ENCODE measurements at places on chromosomes 6 and 20.

DNA sequence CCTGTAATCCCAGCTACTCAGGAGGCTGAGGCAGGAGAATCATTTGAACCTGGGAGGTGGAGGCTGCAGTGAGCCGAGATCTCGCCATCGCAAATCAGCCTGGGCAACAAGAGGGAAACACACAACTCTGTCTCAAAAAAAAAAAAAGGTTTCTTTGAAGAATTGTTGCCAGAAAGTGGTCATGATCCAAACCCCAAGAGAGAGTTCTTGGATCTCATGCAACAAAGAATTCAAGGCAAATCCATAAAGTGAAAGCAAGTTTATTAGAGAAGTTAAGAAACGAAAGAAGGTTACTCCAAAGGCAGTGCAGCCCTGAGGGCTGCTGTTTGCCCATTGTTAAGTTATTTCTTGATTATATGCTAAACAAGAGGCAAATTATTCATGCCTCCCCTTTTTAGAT lies 14.5 kb upstream of the KIFC1 start:
- DNase-seq = no peak

DNA sequence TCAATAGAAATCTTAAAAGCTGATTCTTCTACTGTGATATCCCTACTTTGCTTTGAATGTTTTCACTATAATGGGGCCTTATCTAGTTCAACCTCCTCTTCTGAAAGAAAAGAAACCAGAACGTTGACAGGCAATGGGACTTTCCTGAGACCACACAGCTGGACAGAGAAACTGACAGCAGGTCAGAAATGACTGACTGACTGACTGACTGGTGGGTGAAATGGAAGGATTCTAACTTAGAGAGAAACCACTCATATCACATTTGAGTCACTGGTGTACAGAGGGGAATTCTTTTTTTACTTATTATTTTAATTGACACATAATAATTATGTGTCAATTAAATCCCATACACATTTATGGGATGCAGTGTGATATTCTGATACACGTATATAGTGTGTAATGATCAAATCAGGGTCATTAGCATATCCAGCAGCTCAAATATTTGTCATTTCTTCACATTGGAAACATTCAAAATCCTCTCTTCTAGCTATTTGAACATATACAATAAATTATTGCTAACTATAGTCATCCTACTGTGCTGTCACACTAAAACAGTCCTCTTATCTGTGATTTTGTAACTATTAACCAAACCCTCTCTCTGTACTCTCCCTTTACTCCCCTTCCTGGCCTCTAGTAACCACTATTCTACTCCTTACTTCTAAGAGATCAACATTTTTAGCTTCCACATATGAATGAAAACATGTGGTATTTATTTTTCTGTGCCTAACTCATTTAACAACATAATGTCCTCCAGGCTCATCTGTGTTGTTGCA lies 64.8 kb upstream of the NRSN1 start:
- DNase-seq = no peak

DNA sequence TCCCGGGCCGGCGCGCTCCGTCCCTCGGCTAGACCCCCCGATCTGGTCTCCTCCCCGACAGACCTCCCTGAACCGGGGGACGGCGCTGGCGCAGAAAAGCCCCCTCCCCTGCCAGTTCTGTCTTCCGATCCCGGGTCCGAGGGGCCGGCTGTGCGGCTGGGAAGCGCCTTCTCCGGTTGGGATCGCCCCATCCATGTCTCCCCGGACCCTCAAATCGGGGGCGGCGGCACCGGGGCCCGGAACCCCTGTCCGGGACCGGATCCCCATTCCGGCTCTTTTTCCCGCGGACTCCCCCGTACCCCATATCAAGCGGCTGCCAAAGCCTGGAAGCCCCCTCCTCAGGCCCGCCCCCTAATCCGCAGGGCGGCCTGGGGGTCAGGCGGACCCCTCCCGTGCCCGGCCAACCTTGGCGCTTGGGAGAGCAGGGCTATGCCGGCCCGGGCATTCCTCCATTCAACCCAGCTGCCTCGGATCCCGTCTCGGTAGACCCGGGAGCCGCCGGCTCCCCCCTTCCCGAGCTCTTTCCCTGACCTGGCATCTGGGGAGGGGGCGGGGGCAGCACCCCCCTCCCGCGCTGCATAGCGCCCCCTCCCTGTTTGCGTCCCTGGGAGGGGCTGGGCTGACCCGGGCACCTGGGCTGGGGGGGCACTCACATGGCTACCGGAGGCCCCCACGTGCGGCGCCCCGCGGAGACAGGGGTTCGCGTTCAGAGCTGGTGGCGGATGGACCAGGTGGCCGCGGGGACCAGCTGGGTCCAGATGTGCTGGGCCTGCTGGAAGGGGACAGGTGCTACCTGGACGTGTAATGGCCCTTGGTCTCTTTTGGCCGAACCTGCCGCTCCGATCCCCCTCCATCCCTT lies 643 bp downstream of the DLGAP4 start:
- no peak for DNase-seq

- no peak for DNase-seq
Measured at GRCh38 chr20:40535816-40536215, 153.2 kb downstream of the MAFB start.

- no peak for DNase-seq
Measured at GRCh38 chr20:18287546-18287914, 797 bp upstream of the ZNF133 start.

GRCh38 chr20:45408646-45409213 lies 641 bp downstream of the DBNDD2 start:
- DNase-seq = no peak

- DNase-seq = no peak
Measured at GRCh38 chr6:163427498-163428254, 13.2 kb downstream of the QKI start.

- no peak for DNase-seq
Measured at GRCh38 chr6:68533339-68533795, 101.7 kb upstream of the ADGRB3 start.

- no peak for DNase-seq
Measured at GRCh38 chr6:125445054-125445453, 143.3 kb upstream of the HDDC2 start.

GRCh38 chr20:11094711-11095110 lies 420.9 kb upstream of the JAG1 start:
- DNase-seq = no peak

- no peak for DNase-seq
Measured at GRCh38 chr20:44746367-44747165, 901 bp downstream of the KCNK15 start.

DNA sequence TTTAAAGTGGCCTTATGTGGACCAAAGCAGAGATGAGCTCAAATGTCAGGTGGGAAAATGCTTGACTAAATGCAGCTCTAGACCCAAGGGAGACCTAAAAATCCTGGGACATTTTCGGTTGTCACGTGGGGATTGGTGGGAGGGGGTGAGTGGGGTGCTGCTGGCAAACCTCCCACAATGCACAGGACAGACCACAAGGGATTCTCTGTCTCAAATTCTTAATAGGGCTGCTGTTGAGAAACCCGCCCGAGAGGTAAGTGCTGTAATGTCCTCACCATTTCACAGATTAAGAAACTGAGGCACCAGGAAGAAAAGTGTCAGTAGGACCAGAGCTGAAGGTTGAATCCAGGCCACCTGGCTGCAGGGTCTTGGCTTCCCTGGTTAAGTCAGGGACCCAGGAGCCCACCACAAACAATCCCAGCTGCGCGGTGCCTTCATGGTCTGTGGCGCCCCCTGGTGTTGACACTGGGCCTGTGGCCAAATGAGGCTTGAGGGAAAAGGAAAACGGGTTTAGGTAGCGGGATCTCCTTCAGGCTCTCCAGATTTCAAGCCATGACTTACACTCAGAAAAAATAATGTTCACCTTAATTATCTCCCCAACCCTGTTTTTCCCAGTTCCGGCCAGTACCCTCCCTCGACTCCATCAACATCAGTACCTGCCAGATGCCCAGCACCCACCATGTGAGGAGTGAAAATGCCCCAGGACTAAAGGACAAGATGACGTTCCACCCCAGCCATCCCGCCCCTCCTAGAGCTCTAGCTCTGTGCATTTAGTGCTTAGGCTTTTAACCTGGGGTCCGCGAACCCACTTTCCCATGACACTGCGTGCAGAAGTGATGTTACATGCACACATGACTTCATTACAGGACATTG lies 7.2 kb downstream of the HLA-G start:
- peak; percentile 64 for DNase-seq

DNA sequence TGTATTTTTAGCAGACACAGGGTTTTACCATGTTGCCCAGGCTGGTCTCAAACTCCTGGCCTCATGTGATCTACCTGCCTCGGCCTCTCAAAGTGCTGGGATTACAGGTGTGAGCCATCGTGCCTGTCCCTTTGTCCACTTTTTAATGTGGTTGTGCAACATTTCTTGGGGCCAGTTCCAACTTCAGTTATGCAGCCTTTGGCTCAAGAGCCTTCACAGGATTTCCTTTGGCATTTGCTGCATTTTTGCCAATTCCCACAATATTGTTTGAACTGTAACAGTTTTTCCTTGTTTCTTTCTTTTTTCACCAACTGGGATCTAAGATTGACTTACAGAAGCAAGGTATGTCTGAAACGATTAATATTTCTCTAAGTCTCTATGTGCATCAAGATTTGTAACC lies 63.6 kb downstream of the EDN1 start:
- no peak for DNase-seq

DNA sequence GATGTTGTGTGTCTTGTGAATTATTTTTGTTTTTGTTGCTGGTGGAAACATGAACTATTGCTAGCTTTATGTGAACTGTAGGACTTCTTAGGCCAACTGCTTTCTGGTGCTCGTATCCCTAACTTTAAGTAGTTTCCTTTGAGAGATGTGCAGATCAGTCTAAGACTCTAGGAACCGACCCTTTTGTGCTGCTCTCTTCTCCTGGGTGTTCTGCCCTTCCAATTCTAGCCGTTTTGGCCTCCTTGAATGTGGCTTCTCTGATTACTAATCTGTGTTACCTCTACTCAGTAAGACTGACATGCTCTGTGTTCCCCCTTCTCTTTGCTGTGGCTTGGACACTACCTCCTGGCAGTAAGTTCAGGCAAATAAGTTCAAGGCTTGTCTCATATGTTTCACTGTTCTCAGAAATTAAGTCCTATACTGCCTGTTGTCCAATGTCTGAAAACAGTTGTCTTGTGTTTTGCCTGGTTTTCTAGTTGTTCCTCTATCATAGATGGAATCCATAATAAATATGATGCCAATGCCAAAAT lies 58.0 kb downstream of the FOXO3 start:
- DNase-seq = no peak

DNA sequence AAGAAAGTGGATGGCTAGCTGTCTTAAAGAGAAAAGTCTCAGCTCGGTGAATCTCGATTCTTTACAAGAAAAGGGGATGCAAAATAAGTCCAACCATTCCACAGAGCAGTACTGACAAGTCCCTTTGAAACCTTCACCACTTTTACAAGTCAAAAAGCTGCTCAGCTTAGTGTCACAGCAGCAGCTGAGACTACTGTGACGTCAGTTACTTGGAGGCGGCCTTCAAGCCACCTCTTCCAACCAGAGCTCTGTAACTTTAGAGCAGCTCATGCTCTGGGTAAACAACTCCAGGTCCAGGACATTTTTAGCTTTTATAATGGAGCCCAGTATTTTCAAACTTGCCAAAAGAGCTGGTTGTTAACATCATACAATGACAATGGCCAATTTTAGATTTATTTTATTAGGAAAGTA lies at the start of gene KIAA0408:
Gene KIAA0408 (minus strand): TSS at position 159 of the 411 bp plus-strand sequence. CDS start 5,408 bp downstream, outside the sequence.
- DNase-seq = no peak

DNA sequence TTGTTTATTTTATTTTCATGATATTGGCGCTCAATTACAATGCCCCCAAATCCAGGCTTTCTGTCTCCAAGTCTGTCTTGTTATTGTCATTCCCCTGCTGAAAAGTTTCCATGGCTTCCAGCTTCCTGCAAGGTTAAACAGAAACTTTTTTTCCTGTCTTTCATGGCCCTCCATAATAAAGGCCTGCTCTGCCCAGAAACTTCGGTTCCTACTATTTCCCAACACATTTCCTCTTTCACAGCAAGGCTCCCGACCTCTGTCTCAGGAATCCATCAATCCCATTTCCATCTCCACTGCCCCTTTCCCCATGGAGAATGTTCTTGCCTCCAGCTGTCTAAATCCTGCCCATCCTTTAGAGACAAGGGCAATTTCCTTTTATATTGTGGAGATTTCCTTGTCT lies 365.2 kb upstream of the JARID2 start:
- DNase-seq = peak; percentile 12

GRCh38 chr6:117352466-117353081 lies 73.2 kb downstream of the ROS1 start:
- no peak for DNase-seq

DNA sequence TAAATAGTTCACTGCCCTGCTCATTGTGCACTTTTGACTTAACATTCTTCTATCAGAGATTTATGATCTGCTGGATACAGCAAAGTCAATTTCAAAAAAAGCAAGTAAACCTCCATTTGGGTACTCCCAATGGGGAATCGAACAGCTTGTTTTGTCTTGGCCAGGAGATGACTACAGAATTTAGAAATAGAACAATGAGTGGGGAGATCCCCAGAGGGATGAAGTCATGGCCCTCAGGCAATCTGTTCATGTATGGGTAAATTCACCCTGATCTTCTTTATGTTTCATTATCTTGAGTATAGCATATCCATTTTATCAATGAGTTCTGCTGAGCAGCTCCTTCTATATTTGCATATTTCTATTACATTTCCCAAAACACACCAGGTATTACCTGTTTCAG lies 1681.9 kb downstream of the HACE1 start:
- DNase-seq = no peak

DNA sequence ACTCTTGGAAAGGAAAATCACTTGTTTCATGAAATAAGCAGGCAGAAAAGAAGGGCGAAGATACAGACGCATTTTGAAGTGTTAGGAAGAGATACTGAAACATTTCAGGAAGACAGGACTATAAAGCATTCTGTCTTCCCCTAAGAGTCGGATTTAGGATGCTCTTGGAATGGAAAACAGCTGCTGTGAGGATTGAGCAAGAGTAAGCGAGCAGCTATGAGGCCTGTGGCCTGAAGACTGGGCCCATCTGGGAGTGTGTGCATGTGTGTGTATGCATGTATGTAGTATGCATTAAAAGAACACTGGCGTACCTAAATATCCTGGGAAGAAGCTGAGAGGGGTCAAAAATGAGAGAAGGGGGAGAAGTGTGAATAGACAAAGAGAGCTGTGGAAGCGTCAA lies 83.6 kb downstream of the SIM1 start:
- no peak for DNase-seq

- DNase-seq = no peak
Measured at GRCh38 chr6:40754461-40755045, 167.4 kb upstream of the LRFN2 start.

DNA sequence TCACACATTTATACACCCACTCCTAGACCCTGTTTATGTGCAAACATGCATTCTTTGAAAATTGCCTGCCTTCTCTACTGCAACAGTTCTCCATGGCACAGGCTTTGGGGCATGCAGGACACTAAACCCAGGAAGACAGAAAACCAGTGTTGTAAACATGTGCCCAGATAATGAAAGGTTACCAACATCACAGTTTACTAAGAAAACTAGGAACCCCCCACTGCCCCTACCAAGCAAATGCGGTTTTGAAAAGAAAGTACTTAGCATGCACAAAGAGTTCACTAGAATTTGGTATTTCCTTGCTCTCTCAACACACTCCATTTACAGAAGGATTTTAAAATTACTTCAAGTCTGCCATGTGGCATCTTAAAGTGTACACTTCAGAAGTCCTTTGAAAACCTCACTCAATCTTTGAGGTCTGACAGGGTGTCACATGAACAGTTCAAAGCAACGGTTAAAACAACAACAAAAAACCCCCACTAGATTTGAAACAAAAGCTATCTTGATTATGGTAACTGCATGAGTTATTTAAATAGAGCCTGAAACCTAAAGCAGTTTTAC lies 245.0 kb downstream of the GMPR start:
- no peak for DNase-seq

Measured in endothelial cell (in vitro differentiated cells).